NCI-H1436 (cell line): ENCODE measurements at places on chromosomes 7 and 10.

- no peak for DNase-seq
These were observed 144.6 kb upstream of the RHEB start for GRCh38 chr7:151664268-151664667.

DNA sequence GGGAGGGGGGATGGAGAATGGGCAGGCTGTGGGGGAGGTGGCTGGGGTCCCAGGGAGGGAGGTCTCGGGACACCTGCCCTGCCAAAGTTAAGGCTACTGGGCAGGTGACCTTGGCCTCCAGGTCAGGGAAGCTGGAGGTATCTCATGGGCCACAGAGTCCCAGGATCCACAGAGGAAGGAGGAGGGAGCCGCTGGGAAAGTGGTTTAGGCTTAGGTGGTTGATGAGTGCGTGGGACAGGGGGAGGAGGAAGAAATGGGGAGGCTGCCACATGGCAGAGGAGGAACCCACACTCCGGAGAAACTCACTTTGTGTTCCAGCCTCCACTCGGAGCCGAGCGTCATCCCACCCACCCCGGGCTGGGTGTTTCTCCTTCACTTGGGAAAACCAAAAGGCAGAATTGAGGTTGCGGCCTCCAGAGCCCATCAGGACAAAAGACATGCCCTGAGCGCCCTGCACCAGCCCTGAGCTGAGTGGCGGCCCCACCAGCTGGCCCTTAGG lies 46.1 kb downstream of the ASB13 start:
- DNase-seq, result no peak

DNA sequence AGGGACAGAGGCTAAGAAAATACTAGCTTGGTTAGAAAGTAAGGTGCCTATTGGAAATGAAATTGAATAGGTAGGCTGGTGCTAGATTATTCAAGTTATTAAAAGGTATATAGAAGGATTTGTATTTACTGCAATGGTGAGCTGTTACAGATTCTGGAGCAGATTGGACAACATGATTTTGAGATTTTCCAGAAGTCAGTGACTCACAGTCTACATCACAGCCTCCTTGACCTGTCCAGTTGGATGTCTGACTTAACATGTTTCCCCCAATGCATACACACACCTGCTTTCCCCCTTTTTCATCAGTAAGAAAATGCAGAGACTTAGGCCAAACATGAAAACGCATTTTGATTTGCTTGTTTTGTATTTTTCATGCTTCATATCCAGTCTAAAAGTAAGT lies 33.4 kb downstream of the STARD3NL start:
- no peak for DNase-seq

DNA sequence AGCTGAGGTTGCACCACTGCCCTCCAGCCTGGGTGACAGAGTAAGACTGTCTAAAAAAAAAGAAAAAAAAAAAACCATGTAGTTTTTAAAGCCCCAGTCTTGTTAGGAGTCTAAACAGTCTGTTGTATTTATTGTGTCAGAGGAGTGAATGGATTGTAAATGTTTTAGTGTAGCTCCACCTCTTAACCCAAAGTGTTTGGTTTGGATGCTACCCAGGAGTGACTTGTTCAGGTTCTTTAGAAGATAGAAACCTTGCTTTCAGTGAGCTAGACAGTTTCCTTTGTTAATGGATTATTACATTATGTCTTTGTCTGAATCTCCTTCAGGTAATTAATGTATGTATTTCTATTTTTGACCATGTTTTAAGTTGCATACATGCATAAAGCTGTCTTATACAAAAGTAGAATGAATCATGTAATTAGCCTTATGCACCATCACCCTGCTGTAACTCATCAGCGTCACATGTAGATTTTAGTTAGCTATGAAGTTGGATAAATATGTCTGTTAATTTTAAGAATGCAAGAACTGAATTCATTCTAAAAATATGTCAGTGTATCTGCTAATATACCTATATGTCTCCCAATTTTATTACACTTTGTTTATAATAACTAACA lies 97.7 kb downstream of the TAF3 start:
- peak; percentile 42 for DNase-seq

DNA sequence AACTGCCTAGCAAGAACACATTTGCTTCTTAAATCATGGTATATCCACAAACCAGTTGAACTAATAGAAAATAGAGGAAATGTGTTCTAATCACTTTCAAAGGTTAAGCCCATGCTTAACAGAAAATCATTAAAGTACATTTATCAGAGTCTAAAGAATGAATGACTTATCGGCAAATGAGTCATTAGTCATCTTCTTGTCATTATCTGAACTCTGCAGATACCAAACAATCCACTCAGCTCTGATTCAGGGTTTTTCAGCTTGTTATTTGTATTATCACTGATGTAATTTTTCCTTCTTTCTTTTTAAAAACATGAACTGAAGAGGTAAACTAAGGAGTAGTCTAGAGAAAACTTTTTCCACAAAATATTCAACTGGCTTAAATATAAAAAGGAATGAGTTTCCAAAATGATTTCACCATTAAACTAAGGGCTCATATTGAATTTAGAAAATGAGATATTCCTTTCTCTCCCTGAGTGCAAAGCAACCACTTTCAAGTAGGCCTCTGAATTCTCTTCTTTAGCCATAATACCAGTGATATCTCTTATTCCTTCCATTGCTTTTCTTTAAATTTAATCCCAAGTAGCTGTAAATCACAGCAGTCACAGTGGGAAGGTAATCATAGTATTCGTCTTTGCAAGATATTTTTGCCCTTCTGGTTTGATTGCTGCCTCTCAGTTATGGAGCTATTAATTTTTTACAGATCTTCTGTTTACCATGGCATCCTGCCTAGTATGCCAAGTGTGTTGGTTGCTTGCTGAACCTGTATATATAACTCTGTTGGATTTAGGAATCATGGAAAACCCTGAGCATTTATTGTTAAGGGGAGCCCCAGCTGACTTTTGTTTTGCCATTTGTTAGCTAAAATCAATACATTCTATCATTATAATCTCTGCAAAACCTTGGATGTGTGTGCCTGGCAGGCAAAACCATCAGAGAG lies 125.1 kb downstream of the THSD7A start:
- no peak for DNase-seq

- DNase-seq, result no peak
These were observed 95.3 kb downstream of the HDAC9 start for GRCh38 chr7:18590744-18591340.

DNA sequence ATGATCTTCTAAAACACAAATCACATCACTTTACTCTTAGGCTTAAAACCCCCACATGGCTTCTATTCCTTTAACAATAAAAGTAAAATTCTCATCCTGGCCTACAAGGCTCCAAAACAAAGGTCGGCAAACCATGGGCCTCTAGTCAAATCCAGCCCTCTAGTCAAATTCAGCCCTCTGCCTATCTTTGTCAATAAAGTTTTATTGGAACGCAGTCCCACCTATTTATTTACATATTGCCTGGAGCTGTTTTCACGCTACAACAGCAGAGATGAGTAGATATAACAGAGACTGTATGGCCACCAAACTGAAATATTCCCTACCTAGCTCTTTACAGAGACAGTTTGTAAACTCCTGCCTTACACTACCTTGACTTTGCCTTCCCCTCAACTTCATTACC lies 178.8 kb downstream of the PTPN20 start:
- DNase-seq, result no peak

- no peak for DNase-seq
These were observed 16.7 kb downstream of the SUGCT start for GRCh38 chr7:40151504-40151903.

GRCh38 chr7:471866-472639 lies 47.6 kb downstream of the PDGFA start:
- no peak for DNase-seq

- no peak for DNase-seq
These were observed 43.1 kb upstream of the ST8SIA6 start for GRCh38 chr10:17497446-17498030.

GRCh38 chr7:56007891-56008290 lies 43.4 kb downstream of the PSPH start:
- no peak for DNase-seq

GRCh38 chr7:128266883-128267594 lies 26.0 kb downstream of the LEP start:
- peak; percentile 31 for DNase-seq
